ENCODE measurements at places on chromosomes 5 and 9. TPM values are rescaled to one million over a fixed set of nuclear protein-coding genes. Genes with fewer than 3 reads are reported as not detected.

Gene CRHBP
- not detected for polyA plus RNA-seq

Gene NR2F1
- polyA plus RNA-seq = not detected

Gene TSLP
- polyA plus RNA-seq = not detected

DNA sequence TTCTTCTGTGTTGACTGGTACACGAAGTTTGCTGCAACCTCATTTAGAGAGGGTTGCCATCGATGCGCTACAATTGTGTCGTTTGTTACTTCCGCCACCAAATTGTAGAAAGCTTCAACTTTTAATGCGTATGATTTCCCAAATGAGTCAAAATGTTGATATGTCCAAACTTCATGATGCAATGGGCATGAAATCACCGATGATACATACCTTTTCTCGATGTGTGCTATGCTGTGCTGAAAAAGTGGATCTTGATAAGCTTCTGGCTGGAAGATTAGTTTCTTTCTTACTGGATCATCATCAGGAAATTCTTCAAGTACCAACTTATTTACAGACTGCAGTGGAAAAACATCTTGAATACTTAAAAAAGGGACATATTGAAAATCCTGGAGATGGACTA, 65.7 kb downstream of the TMEM38B start:
- H3K36me3 ChIP-seq = no peaks in the 10 kb centered on the region
- no peak for DNase-seq
- H3K4me3 ChIP-seq = no peak overlapping the region
- no peak overlapping the region for H3K27ac ChIP-seq

GRCh38 chr9:132632413-132633129, 37.2 kb downstream of the DDX31 start:
- no peaks in the 10 kb centered on the region for H3K27me3 ChIP-seq
- DNase-seq = no peak
- H3K4me1 ChIP-seq = no peaks in the 10 kb centered on the region
- H3K36me3 ChIP-seq = peaks cover 22% of the 10 kb centered on the region
- no peak overlapping the region for H3K4me3 ChIP-seq
- H3K27ac ChIP-seq = no peak overlapping the region

GRCh38 chr5:142806841-142807267, 36.7 kb downstream of the ARHGAP26 start:
- H3K27ac ChIP-seq = no peak overlapping the region
- H3K4me1 ChIP-seq = peaks cover 4% of the 10 kb centered on the region
- no peak for DNase-seq
- H3K27me3 ChIP-seq = no peaks in the 10 kb centered on the region
- no peak overlapping the region for H3K4me3 ChIP-seq

- no peaks in the 10 kb centered on the region for H3K4me1 ChIP-seq
- DNase-seq = no peak
- H3K27me3 ChIP-seq = no peaks in the 10 kb centered on the region
- no peak overlapping the region for H3K4me3 ChIP-seq
- H3K36me3 ChIP-seq = no peaks in the 10 kb centered on the region
Measured at GRCh38 chr9:88605512-88606362, 70.8 kb downstream of the NXNL2 start.

Gene SLC9A3
- 2.2 TPM for polyA plus RNA-seq

- no peaks in the 10 kb centered on the region for H3K4me1 ChIP-seq
- H3K27me3 ChIP-seq = peaks cover 13% of the 10 kb centered on the region
- H3K36me3 ChIP-seq = no peaks in the 10 kb centered on the region
- no peak overlapping the region for H3K27ac ChIP-seq
- DNase-seq = no peak
- H3K4me3 ChIP-seq = no peak overlapping the region
Measured at GRCh38 chr9:117412006-117412715, 2.7 kb downstream of the ASTN2 start.

All from CD4-positive, alpha-beta memory T cell (primary cell).